ENCODE measurements at places on chromosomes 6 and 20.

GRCh38 chr6:39072830-39073229 lies 24.2 kb downstream of the GLP1R start:
- DNase-seq: no peak

- DNase-seq: no peak
These were observed at the start of gene OPRL1 for GRCh38 chr20:64080013-64080812. Gene OPRL1, plus strand, starts transcription at chr20:64080082. Its CDS starts 12,639 bp downstream, at chr20:64092721.

GRCh38 chr6:138328210-138328609 lies 49.5 kb upstream of the SMIM28 start:
- DNase-seq: no peak

- peak; percentile 18 for DNase-seq
These were observed 83.2 kb upstream of the PAX1 start for GRCh38 chr20:21622097-21622857.

GRCh38 chr6:108793516-108794251 lies 54.5 kb upstream of the ARMC2 start:
- no peak for DNase-seq

DNA sequence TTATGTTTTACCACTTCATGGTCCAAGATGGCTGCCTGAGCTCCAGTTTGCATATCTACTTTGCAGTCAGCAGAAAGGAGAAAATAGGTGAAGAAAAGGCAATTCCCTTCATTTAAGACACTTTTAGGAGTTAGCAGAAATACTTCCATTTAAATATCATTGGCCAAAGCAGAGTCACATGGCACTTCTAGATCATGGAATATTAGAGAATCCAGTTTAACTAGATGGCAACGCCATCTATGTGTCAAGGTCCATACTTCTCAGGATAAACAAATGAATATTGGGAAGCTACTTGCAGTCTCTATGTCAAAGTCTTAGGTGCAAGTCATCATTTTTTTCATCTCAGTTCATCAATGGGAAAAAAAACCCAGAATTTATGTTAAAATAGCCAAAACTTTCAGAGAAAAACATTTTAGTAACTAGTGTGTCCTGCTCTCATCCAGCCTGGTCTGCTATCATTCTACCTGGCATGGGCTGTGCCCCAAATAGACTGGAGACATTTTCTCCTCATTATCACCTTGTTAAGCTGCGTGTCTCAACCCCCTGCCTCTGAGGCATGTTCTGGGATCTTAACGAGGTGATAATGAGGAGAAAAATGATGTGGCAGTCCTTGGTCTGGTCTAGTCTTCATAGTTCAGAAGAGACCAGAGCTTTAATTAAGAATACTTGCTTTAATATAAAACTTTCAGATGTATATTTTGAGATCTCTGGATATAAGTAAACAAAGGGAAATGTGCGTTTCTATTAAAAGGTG lies 227.3 kb downstream of the TBX18 start:
- DNase-seq: no peak

GRCh38 chr6:44005507-44005903 lies 121.7 kb downstream of the MRPL14 start:
- DNase-seq: no peak

DNA sequence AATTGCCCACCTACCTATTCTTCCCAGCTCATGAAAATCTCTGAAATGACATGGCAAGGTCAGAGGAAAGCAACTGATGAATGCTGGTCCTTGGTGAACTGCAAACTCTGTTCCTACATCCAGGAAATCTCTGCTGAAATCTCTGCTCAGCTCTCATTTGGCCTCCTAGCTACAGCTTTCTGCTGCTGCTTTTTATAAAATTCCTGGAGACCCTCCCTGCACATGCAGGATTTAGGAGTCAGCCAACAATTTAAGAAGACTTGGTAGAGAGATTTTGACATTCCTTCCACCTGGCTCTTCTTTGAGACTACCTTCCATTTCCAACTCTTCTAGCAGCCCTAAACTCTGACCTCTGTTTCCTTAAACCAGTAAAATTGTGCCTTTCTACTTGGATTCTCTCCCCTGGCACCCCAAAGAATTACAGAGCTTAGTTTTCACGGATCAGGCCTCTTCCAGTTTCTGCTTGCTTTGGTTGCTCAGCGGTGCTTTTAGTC lies 55.5 kb downstream of the PDE7B start:
- no peak for DNase-seq

DNA sequence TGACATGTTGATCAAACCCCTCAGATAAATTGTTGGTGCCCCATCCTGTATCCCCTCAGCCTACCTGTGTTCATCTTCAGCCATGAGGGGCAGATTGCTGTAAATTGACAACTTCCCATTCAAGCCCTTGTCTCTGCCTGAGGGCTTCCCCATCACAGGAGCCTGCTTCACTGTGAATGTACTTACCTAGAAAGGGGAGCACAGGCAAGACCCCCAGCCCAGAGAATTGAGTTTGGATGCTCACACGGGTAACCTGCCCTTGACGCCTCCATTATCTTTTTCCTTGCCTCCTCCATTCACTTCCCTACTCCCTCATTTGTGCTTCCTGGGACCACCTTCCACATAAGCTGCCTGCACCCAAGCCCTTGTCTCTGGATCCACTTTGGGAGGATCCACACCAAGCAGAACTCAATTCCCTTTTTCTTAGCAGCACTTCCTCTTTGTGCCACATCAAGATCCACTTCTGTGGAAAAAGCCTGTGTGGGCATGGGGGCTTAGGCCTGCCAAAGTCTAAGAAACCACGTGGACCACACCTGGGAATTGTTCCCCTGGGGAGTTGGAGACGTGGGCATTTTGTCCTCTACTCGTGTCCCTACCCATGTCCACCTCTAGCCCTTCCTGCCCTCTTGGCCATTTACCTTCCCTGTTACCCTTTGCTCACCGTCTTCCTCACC lies 103.4 kb upstream of the FOXA2 start:
- DNase-seq: no peak

GRCh38 chr6:17432356-17432755 lies 39.0 kb downstream of the CAP2 start:
- DNase-seq: no peak

- DNase-seq: no peak
These were observed 408.4 kb upstream of the FLRT3 start for GRCh38 chr20:14745830-14746229.

GRCh38 chr20:39800111-39800510 lies 838.0 kb downstream of the DHX35 start:
- no peak for DNase-seq

GRCh38 chr20:36528875-36529417 lies 12.4 kb upstream of the MYL9 start:
- no peak for DNase-seq

- DNase-seq: no peak
These were observed 88.6 kb downstream of the SCP2D1 start for GRCh38 chr20:18901980-18902737.

DNA sequence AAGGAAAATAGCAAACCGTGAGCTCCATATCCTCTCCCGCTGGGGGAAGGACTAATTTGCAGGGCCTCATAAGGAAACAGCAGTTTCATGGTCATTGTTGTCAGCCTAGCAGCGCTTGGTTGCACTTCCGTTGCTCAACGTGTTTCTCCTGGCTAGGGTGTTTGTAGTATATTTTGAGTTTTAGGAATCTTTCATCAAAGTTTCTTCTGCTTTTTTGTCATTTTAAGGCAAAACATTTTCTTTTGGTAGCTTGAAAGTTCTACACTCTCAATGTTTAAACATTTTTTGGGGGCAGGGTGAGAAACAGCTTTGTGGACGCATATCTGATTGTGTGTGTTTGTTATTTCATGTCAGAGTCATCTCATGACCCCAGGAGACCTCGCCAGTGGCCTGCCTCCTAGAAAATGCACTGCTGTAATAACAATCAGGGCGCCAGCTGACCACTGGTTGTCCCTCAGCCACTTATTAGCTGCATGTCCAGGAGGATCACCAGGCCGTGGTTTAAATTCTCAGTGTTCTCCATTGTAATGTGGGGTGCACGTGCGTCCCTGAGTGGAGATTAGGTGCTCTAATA lies 20.6 kb downstream of the JARID2 start:
- no peak for DNase-seq

DNA sequence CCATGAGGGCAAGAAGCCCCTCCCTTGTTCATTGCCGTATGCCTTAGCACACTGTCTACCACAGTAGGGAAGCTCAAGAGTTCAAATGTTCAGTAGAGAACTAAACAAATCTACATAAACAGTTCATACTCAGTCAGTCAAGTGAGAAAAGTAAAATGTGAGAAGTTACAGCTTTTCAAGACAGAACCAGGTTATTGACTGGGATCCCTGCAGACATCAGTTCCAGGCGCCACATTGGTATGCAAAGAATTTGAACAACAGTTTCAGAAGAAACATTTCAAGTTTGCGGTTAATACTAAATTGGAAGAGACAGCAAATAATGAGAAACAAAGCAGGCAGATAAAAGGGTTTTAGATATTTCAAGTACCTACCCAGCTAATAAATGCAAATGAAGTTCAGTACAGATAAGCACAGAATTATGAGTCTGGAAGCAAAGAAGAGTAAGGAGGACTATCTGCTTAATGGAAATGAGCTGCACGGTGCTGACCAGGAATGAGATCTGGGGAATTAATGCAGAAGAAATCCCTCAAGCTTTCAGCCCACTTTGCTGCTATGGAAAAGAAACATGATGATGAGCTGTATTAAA lies 246.2 kb downstream of the HACE1 start:
- no peak for DNase-seq

DNA sequence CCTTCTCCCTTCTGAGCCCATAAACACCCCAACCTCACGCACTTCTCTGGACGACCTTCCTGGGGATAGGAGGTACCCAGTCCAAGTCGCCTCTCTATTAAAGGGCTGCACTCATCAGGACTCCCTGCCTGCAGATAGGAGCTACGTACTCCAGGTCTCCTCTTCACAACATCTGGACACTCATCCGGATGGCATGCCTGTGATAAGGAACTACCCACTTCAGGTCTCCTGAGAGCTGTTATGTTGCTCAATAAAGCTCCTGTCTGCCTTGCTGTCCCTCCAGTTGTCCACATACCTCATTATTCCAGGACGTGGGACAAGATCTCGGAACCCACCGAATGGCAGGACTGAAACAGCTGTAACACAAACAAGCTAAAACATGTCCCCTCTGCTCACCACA lies 548.0 kb downstream of the TBC1D32 start:
- no peak for DNase-seq

DNA sequence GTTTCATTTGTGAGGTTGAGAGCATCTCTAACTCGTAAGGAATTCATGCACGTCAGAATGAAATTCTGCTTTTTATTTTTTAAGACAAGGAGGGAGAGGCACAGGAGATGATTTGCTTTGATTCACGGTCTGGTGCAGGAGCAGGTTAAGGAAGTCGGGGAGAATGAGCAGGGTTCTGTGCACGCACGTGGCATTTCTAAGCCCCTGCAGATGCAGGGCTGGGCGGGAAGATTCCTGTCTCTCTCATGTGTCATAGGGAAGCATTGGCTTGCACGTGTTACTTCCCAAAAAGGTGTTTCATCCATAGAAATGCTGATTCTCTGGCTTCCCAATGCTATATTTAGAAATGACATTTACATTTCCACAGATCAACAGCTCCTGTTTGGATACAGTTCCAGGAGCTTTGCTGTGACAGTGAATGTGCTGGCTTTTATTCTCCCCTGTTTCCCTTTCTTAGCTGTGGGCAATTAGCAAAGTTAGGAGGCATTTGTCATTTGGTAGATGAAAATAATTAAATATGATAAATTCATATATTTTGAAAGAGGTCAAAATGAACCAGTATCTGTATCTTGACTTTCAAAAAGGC lies 119.7 kb upstream of the ZFP64 start:
- DNase-seq: no peak

GRCh38 chr20:50278684-50279531 lies 88.3 kb downstream of the CEBPB start:
- DNase-seq: no peak

GRCh38 chr6:85469276-85470022 lies 19.6 kb downstream of the NT5E start:
- no peak for DNase-seq

DNA sequence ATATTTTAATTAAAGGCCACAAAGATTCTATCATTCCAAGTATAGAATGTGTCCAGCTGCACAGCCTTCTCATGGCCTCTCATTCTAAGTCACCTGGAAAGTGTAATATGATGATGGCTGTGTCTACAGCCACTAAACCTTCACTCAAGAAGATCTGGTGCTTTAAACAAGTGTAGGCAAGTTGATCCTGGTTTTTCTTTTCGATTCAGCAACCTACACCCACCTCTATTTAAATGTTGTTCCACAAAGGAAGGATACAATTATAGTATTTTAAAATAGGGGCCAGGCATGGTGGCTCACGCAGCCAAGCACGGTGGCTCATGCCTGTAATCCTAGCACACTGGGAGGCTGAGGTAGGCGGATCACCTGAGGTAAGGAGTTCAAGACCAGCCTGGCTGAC lies 25.5 kb upstream of the DST start:
- no peak for DNase-seq

DNA sequence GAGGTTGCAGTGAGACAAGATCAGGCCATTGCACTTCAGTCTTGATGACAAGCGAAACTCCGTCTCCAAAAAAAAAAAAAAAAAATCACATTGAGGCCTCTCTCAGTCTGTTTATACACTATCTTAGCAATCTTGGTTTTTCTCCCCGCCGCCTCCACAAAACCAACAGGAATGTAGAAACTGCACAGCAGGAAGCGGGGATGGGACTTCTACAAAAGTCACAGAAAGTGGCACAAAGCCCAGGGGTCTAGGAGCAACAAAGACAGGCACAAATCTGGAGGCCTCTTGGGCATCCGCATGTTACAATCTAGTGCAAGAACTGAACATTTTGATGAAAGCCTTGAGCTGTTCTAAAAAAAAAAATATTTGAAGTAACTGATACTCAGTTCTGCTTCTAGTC lies 48.6 kb downstream of the KDM1B start:
- no peak for DNase-seq

DNA sequence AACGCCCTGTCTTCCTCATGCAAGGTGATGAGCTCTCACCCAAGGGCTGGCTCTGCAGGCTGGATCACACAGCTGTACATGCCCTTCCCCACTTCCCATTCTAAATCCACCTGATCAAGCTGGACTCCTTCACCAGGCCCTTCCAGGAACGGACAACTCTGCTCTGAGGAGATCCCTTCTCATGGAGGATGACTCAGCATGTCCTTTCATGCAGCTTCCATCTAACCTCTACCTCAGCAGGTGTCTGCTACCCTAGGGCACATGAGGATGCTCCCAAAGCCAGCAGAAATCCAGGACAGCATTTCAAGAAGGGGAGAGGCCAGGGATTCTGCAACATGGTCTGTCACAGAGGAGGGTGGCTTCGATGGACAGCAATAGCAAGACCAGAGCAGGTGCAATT lies 61.2 kb downstream of the PCSK2 start:
- DNase-seq: no peak

GRCh38 chr6:138011413-138011812 lies 95.8 kb downstream of the PERP start:
- no peak for DNase-seq
